ENCODE measurements at places on chromosomes 13 and 19. TPM values are rescaled to one million over a fixed set of nuclear protein-coding genes. Genes with fewer than 3 reads are reported as not detected.

The OR4F17 gene
- total RNA-seq = not detected

The LILRB5 gene
- total RNA-seq = not detected

The AXL gene
- total RNA-seq = 15.7 TPM

The ZIC5 gene
- not detected for total RNA-seq

The CACNA1A gene
- total RNA-seq = 47.2 TPM

The RFPL4A gene
- total RNA-seq = not detected

All from progenitor cell of endocrine pancreas (in vitro differentiated cells).